A549 (cell line): ENCODE measurements at places on chromosomes 16 and 17. TPM values are rescaled to one million over a fixed set of nuclear protein-coding genes. Genes with fewer than 3 reads are reported as not detected.

DNA sequence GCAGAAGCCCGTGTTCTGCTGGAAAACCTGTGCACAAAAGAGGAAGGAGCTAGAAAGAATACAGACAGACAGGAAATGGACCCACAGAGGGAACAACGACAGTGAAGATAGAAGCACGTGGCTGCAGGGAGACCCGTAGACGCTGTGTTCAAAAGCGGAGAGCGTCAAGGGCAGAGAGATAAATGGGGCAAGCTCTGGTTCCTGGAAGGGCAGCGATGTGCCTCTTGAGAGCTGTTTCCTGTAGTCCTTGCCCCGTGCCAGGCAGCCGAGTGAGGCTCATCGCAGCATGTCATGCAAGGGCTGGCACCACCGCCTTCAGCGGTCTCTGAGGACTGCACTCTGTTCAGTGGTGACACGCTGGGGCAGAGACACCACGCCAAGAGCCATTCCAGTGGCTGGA lies 43.6 kb upstream of the CACNG5 start:
- DNase-seq, result no peak

GRCh38 chr17:14935845-14936485 lies 329.2 kb downstream of the PMP22 start:
- DNase-seq, result no peak

The LGALS9B gene
- polyA plus RNA-seq, result not detected in 3 replicates

The FOXC2 gene
- 0.28 to 0.46 TPM (median 0.42 TPM) in 3 replicates for polyA plus RNA-seq

The CSH2 gene
- polyA plus RNA-seq, result not detected in 3 replicates

The WNT9B gene
- polyA plus RNA-seq, result 0.05 to 0.17 TPM (median 0.07 TPM) in 3 replicates

The INCA1 gene
- 1.1 to 1.3 TPM (median 1.1 TPM) in 3 replicates for polyA plus RNA-seq

The ZNF785 gene
- not detected in 3 replicates for polyA plus RNA-seq

The GPR142 gene
- not detected in 3 replicates for polyA plus RNA-seq
